ENCODE measurements at places on chromosomes 1 and 21.
A peak's percentile ranks its signal among the peaks of the same experiment; 100 is the strongest.

DNA sequence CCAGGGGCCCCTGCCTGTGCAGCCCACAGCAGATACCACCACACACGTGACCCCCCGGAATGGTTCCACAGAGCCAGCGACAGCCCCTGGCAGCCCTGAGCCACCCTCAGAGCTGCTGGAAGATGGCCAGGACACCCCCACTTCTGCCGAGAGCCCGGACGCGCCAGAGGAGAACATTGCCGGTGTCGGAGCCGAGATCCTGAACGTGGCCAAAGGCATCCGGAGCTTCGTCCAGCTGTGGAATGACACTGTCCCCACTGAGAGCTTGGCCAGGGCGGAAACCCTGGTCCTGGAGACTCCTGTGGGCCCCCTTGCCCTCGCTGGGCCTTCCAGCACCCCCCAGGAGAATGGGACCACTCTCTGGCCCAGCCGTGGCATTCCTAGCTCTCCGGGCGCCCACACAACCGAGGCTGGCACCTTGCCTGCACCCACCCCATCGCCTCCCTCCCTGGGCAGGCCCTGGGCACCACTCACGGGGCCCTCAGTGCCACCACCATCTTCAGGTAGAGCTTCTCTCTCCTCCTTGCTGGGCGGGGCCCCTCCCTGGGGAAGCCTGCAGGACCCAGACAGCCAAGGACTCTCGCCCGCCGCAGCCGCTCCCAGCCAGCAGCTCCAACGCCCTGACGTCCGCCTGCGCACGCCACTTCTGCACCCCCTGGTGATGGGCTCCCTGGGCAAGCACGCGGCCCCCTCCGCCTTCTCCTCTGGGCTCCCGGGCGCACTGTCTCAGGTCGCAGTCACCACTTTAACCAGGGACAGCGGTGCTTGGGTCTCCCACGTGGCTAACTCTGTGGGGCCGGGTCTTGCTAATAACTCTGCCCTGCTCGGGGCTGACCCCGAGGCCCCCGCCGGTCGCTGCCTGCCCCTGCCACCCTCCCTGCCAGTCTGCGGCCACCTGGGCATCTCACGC, 51.0 kb downstream of the COL18A1 start:
- DNase-seq = no peak

- no peak for DNase-seq
Observed at GRCh38 chr21:40847951-40848350, 993 bp upstream of the DSCAM start.

- peak; percentile 57 for DNase-seq
Observed at GRCh38 chr1:62962901-62963776, 179.2 kb downstream of the ATG4C start.

DNA sequence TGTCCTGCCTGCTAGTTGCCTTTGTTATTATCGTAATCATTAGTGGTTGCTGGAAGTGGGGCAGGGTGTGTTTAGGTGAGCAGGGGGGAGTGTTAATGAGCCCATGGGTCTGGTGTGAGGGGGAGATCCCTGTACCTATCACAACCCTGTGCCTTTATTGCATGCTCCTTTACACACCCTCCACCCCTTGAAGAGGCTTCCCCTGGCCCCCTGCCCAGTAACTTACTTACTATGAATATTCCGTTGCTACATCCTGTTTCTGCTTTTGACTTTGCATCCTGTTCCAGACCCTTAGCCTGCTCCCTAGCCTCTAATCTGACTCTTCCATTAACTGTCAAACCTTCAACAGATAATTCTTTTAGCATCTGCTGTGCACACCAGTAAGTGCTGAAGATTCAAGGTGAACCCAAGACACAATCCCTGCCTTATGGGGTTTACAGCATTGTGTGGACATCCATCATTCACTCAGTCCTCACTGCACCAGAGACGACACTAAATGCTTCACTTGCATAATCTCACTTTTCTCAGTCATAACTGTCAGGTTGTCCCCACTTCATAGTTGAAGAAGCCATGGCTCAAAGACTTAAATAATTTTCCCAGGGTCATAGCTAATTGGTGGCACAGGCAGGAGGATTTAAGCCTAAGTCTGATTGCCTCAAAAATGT, 47.9 kb downstream of the CDC7 start:
- no peak for DNase-seq

DNA sequence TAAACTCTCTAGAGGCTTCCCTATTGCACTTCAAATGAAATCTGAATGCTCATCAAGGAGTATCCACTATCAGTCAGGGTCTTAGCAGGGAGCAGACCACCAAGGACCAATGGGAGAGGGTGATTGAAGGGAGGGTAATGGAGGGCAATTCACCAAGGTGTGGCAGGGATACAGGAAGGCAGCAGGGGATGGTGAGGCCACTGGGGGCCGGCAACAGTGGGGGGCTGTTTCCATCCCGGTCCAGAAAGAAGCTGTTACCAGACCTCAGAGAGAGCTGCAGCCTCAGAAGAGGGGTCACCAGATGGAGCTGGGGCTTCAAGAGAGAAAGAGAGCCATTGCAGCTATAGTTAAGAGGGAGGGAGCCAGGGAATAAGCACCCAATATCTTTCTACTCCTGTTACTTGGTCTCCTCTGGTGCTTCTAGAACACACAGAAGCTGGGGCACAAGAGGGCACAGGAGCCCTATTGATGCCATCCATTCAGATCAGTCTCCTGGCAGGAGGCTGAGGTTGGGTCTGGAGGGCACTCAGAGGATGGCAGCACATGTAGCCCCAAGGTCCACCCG, 417.6 kb downstream of the PTPRU start:
- DNase-seq = no peak

DNA sequence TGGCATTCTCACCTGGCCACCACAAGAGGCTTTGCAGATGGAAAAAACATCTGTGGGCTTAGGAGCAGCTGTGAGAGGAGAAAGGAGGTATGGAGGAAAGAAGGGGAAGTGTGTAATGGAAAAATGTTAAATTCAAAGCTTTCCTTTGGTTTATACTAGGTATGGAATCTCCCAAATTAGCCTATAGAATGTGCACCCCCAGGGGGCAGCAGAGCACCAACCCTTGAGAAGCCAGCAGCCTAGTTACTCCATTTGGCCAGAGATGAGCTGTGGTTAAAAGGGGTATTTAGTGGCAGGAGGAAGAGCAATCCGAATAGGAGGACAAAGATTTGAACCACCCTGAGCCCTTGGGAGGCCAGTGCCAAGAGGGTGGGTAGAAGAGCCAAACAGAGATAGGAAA, 97.5 kb upstream of the CTTNBP2NL start:
- DNase-seq = peak; percentile 29

DNA sequence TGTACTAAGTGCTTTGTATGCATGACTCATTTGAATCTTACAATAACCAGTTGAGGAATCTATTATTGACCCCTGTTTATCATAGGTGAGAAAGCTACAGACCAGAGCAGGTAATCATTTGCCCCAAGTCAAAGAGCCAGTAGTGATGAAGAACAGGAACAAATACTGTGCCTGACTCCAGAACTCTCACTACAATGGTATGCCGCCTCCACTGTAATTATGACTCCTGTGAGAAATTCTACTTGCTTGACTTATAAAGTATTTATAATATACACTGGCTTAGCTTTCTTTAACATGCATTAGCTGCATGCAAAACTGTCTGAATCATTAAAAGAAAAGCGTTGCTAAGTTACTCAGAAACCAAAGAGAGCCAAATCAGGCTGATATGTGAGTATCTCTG, 92.6 kb downstream of the ZNF281 start:
- DNase-seq = no peak

GRCh38 chr1:244393604-244394176, 58.0 kb downstream of the ADSS2 start:
- DNase-seq = no peak

DNA sequence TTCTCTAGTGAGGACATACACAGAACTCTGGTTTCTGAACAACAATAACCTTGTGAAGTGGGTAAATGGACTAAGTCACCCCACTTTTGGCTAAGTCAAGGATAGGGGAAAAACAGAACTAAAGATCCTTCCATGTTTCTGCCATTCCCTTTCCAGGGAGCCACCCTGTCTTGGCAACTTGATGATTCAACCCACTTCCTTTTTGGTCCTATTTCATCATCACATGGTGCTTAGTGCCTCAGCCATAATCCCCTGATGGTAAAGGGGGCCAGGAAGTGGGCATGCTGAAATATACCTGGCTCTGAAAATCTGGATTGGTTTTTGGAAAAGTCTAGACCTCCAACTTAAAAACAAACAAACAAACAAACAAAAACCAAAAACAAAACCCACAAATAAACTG, 206.4 kb upstream of the FOXD3 start:
- peak; percentile 18 for DNase-seq
